ENCODE measurements at places on chromosomes 4 and X.

- no peak for DNase-seq
These were observed 123.7 kb downstream of the CBR4 start for GRCh38 chr4:168886351-168886750.

- DNase-seq, result no peak
These were observed 12.9 kb upstream of the ODAM start for GRCh38 chr4:70182517-70183167.

DNA sequence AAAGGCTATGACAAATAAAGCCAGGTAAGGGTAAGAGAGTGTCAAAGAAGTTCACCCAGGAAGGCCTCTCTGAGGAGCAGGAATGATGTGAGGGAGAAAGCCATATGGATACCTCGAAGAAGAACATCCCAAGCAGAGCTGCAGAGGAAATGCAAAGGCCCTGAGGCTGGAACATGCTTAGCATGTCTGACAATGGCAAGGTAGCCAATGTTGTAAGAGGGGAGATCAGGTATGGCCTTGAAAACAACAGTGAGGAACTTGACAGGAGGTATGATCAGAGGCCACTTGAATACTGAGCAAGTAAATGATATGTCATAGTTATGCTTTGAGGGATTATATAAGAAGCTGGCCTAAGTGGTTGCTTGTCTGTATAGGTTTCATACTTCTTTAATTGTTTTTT lies 3.8 kb downstream of the SCFD2 start:
- DNase-seq, result no peak

- no peak for DNase-seq
These were observed 1579.3 kb downstream of the C4orf33 start for GRCh38 chr4:130675266-130675665.

GRCh38 chr4:3704669-3705068 lies 61.5 kb upstream of the ADRA2C start:
- no peak for DNase-seq

DNA sequence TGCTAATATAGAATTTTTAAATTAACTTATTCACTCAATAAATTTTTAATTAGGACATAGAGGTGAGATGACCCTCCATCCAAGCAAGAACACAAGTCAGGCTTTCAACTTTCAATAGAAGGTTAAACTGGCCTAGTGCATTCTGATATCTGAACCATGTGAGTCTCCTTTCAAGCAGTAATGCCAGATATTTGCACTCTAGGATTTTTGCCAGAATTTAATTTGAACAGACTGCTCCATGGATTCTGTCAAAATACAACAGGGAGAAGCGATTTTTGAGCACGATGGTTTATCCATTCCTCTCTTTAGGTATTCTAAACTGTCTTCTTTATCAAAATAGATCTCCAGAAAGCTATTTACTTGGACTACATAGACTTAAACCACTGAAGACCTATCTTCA lies 72.0 kb upstream of the DCLK2 start:
- no peak for DNase-seq

DNA sequence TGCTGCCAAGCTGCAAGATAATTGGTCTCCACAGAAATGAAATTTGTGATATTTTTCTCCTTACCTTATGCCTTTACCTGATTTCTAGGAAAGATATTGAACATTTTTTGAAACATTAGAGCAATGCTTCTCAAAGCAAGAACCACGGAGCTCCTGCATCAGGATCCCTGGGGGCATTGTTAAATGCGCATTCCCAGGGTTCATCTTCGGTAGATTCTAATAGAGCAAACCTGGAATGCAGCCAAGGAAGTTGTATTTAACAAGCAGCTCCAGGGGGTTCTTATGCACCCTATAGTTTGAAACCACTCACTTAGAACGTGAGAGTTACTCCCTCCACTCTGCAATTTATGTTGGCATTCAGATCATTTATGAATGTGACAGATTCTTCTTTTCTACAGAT lies 126.2 kb downstream of the SLC39A8 start:
- DNase-seq, result no peak

GRCh38 chrX:72545990-72546389 lies 26.7 kb downstream of the HDAC8 start:
- DNase-seq, result no peak

DNA sequence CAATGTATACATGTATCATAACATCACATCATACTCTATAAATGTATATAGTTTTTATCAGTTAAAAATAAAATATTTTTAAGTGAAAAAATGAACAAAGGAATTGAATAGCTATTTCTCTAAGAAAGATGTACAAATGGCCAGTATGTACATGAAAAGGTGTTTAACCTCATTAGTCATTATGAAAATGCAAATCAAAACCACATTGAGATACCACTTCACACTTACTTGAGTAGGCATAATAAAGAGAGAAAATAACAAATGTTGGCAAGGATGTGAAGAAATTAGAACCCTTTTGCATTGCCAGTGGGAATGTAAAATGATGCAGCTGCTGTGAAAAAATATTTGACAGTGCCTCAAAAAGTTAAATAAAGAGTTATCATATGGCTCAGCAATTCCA lies 95.5 kb downstream of the IRS4 start:
- DNase-seq, result no peak

- peak; percentile 19 for DNase-seq
These were observed 837.4 kb downstream of the TRIML1 start for GRCh38 chr4:188976644-188977115.

- DNase-seq, result peak; percentile 37
These were observed 82.0 kb downstream of the DCTD start for GRCh38 chr4:182835006-182835740.

GRCh38 chr4:38724475-38724808 lies 58.3 kb downstream of the TLR10 start:
- no peak for DNase-seq

DNA sequence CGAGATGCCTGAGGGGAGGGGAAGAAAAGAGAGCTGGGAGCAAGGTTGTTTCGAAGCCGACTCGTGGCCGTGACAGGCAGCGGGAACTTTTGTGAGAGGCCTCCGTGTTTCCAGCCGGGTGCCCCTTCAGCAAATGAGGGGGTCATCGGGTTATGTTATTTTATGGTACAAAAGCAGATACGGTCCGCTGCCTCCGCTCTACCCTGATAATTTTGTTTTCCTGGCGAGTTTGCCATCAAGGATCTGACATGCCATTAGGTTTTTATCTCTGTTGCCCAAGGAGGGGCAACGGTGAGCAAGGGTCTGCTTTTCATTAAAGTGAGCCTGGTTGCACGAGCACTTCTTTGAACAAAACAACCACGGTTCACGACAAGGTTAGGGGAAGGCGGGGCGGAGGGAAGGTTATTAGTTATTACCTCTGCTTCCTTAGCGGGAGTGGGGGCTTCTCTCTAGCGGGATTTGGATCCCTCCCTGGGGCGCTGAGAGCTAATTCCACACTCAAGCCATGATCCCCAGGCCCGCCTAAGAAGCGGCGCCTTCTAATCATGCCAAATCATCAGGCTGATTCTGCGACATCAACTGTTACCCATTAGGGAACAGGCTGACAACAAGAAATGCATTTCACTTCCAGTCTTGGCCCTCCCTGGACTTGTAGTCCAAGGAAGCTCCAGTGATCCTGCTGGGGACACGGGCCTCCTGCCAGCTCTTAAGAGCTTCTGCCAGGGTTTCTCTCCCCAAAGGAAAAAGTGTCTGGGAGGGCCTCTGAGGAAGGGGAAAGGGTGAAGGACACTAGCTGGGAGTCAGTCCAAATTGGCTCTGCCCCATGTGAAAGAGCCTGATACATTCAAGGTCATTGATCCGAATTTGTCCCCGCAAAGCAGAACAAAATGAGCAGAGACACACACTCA lies 617.7 kb downstream of the MID1IP1 start:
- no peak for DNase-seq

DNA sequence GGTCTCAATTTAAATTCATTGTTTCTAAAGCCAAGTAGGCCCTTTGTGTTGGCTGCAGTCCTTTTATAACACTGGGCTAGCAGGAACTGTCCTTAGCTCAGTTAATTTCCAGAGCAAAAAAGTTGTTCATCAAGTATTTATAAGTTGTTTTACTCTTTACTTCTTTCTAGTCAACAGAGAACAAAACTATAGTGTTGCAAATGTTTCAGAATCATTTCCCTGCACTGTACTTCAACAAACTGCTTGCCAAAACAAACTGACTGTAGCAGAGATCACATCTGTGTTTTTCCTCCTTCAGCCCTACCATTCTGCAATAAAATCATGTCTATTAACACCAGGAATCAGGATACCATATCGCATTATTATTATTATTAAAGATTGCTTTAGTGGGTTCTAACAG lies 168.5 kb upstream of the SH3RF1 start:
- peak; percentile 66 for DNase-seq

GRCh38 chr4:52059372-52059771 lies 8.3 kb downstream of the SPATA18 start:
- DNase-seq, result no peak

- no peak for DNase-seq
These were observed 927.8 kb downstream of the STPG2 start for GRCh38 chr4:97215409-97215941.

GRCh38 chrX:65706041-65706828 lies 38.8 kb downstream of the MSN start:
- peak; percentile 86 for DNase-seq

GRCh38 chr4:173461170-173461569 lies 62.3 kb upstream of the SCRG1 start:
- DNase-seq, result peak; percentile 37

DNA sequence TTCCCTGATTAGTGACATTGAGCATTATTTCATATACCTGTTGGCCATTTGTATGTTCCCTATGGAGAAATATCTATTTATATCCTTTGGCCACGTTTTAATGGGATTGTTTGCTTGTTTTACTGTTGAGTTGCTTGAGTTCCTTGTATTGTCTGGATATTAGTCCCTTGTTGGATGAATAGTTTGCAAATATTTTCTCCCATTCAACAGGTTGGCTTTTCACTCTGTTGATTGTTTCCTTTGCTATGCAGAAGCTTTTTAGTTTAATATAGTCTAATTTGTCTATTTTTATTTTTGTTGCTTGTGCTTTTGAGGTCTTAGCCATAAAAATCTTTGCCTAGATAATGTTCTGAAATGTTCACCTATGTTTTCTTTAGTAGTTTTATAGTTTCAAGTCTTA lies 60.2 kb upstream of the HUWE1 start:
- no peak for DNase-seq

DNA sequence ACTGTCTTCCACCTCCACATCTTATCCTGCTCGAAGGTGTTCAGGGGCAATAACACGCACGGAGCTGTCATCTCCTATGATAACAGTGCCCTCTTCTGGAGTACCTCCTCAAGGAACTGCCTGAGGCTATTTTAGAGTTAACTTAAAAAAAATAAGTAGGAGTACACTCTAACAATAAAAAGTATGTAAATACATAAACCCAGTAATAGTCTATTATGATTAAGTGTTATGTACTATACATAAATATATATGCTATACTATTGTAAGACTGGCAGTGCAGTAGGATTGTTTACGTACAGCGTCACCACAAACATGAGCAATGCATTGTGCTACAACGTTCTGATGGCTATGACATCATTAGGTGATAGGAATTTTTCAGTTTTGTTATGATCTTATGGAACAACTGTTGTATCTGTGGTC lies 34.5 kb upstream of the TLR2 start:
- no peak for DNase-seq

DNA sequence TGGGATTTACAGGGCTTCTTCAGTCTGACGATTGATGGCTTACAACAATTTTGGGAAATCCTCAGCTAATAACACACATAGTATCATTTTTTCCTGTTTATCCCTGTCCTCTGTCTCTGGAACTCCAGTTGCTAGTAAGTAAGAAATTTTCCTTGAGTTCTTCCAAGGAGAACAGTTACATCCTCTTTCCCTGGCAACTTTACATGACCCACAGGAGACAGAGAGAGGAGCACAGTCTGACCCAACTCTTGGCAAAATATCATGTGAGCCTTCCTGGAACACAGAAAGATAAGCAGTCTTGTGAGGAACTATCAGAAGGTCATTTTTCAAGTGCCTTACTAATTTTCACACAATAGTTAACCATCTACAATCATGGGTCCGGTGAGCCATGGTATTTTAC lies 578.7 kb upstream of the PABPC4L start:
- no peak for DNase-seq

DNA sequence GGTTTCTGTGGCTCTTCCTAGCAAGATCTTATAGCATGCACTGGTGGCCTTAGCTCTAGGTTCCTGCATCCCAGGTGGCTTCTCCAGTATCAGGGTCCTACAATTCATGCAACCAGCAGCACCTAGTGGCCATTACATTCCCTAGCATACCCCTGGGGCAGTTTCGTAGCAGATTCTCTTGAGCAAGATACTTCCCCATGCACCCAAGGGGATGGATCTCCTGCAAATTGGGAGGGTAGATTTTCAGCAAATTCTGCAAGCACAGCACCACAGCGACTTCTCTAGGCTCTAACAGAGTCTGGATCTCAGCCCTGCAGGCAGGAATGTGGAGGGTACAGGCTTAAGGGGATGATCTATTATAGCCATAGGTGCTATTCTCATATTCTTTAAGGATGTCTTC lies 13.1 kb upstream of the SLC9B1 start:
- no peak for DNase-seq

GRCh38 chr4:77349796-77350195 lies 192.8 kb downstream of the CCNG2 start:
- DNase-seq, result no peak

GRCh38 chr4:101175896-101176676 lies 171.2 kb downstream of the PPP3CA start:
- DNase-seq, result no peak
